ENCODE measurements at places on chromosomes 12 and 14. TPM values are rescaled to one million over a fixed set of nuclear protein-coding genes. Genes with fewer than 3 reads are reported as not detected.

The SLC7A7 gene
- 15.0 TPM for total RNA-seq

- H3K36me3 ChIP-seq, result peaks cover 14% of the 10 kb centered on the region
- no peak for DNase-seq
- H3K27me3 ChIP-seq, result peaks cover 8% of the 10 kb centered on the region
- no peak overlapping the region for H3K4me3 ChIP-seq
Observed at GRCh38 chr12:31752450-31752849, 23.6 kb upstream of the AMN1 start.

DNA sequence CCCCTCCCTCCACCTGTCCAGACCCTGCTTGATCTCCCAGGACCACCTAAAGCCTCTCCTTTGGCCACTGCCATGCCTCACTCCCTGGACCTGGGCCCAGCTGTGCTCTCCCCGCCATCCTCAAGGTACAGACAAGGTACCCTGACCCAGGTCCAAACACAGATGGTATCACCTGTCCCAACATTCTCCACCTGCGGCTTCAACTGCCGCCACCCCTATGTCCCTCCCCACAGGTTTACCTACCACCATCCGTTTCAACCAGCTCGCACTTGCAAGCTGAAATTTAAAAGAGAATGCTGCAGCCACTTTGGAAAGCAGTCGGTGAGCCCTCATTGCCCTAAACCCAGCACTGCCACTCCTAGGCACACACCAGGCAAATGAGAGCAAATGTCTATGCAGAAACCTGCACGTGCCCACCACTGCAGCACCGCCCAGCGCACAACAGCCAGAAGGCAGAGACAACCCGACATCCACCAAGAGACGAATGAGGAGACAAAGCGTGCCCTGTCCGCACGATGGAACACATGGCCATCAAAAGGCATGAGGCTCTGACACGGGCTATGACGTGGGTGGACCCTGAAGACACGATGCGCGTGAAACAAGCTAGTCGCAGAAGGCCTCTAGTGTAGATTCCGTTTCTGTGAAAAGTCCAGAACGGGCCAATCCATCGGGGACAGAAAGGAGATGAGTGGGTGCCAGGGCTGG lies 71.0 kb downstream of the RFLNA start:
- DNase-seq, result no peak
- no peaks in the 10 kb centered on the region for H3K4me1 ChIP-seq
- peaks cover 19% of the 10 kb centered on the region for H3K36me3 ChIP-seq
- no peak overlapping the region for H3K27ac ChIP-seq

DNA sequence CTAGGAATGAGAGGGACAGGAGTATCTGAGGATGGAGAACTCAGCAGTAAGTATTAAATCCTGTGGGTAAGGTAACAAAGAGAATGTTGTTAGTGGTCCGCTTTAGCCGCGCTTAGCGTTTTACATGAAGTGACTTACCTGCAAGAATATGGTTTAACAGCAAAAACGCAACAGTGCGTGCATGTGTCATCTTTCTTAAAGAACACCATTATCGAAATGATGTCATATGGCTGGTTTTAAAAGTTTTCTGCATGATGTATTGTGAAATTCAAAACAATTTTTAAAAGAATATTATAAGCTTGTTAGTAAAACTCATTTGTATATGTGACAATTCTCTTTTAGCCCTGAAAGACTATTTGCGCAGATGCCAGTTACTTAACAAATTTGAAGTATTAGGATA lies 1.7 kb downstream of the LEMD3 start:
- DNase-seq, result no peak
- peaks cover 18% of the 10 kb centered on the region for H3K4me1 ChIP-seq
- no peaks in the 10 kb centered on the region for H3K36me3 ChIP-seq
- peak overlapping the region; percentile 96 for H3K4me3 ChIP-seq
- H3K27ac ChIP-seq, result peak overlapping the region; percentile 54

- no peak overlapping the region for H3K4me3 ChIP-seq
- no peak overlapping the region for H3K27ac ChIP-seq
- DNase-seq, result no peak
- peaks cover 10% of the 10 kb centered on the region for H3K4me1 ChIP-seq
- no peaks in the 10 kb centered on the region for H3K27me3 ChIP-seq
Observed at GRCh38 chr14:76654573-76655108, 106.6 kb upstream of the VASH1 start.

DNA sequence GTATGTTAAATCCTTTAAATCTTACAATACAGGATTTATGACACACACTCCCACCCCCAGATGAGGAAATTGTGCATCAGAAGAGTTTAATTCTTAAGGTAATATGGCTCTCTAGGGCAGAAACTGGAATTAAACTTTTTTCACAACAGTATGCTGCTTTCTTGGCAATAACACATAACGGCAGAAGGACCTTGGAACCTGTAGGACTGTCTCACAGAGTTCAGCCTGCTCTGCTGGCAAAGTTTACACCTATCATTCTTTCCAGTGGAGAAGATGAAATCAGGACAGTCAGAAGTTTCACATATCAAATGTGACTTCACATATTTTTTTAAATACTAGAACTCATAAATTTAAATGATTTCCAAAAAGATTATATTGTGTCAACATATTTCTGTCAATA lies 30.6 kb upstream of the MYF6 start:
- DNase-seq, result no peak
- no peaks in the 10 kb centered on the region for H3K4me1 ChIP-seq
- H3K27ac ChIP-seq, result no peak overlapping the region
- no peaks in the 10 kb centered on the region for H3K27me3 ChIP-seq

- H3K36me3 ChIP-seq, result no peaks in the 10 kb centered on the region
- no peak overlapping the region for H3K4me3 ChIP-seq
- H3K4me1 ChIP-seq, result no peaks in the 10 kb centered on the region
- DNase-seq, result no peak
- H3K27me3 ChIP-seq, result no peaks in the 10 kb centered on the region
Observed at GRCh38 chr12:93226361-93226760, 151.4 kb upstream of the NUDT4 start.
